ENCODE measurements at places on chromosomes 4 and X.

- no peak for DNase-seq
Observed at GRCh38 chr4:185346975-185347601, 48.6 kb downstream of the LRP2BP start.

DNA sequence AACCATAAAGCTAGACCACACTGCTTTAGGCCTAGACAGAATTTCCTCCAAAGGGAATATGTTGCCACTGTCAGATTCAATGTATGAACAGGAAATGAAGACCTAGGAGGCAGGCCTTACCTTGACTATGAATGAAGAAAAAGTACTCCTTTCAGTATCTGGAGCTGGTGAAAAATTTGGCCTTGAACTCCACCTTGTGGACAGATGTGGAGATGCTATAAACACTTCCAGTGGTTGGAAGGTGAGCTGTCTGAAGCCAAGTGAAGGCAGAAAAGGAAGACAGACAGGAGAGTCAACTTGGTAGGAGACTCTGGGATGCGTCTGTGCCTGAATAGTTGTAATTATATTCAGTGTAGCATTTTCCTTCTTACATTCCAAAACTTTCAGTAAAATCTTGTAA lies 17.2 kb downstream of the SPIN3 start:
- peak; percentile 41 for DNase-seq

DNA sequence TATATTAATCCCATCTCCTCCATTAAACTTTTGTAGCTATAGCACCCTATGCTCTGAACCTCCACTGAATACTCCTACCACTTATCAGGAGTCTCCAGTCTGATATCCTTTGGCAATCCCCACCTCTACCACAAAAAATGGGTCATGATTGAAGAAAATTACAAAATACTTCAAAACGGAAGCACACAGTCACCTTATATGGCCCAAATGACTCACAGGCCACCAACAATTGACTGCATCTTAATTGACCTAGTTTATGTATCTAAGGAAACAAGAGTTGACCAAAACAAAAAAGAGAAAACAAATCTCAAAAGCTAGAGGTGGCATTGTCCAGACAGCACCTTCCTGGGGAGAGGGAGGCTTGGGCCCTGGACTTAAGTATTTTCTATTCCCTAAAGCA lies 120.0 kb upstream of the DIAPH2 start:
- no peak for DNase-seq

DNA sequence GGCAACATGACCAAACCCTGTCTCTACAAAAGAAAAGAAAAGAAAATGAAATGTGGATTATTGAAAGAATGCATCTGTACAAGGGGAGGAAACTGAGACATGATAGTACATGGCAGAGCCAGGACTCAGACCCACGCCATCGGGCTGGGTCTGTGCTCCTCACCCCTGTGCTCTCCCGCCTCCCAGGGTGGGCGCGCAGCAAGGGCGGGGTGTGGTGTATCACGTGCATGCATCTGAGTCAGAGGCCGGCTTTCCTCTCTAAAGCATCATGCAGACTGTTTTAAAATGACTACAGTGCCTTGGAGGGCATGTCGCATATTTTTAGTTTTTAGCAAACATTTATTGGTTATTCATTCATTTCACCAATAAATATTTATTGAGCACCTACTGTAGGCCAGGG lies 47.8 kb downstream of the HTT-AS start:
- no peak for DNase-seq

DNA sequence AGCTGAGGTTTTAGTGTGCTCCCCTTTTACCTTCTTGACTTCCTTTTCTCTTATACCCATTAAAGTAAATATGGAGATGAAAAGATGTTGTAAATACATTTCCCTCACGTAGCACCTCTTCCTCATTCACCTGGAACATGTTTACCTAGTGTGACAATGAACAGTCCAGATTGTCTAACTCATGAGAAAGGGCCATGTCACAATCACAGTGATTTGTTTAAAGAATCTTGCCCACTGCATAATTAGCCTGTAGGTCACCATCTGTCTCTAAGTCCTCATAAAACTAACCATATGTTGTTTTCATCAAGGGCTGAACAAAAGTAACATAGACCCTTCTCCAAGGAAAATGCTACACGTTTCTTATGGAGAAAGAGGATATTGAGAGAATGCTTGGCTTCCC lies 85.7 kb downstream of the TSPAN5 start:
- DNase-seq, result no peak

GRCh38 chrX:39757971-39758370 lies 339.8 kb downstream of the BCOR start:
- DNase-seq, result no peak

- DNase-seq, result no peak
Observed at GRCh38 chr4:133102043-133102442, 47.1 kb upstream of the PCDH10 start.

DNA sequence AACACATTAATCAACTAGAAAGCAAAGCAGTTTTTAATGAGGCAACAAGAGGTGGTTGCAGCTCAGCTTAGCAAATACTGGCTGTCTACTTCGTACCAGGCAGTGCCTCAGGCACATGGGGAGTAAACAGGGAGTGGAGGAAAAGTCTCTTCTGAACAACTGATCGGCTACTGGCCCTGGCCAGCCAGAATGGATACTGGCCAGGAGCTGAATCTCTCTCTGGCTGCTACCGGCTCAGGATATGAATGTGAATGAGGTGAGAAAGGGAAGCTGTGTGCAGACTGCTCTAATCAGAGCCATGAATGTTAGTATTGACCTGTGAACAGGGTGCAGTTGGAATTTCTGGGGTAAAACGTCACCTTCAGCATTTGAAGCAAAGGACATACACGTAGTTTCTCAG lies 77.3 kb downstream of the STK32B start:
- DNase-seq, result no peak

- DNase-seq, result no peak
Observed at GRCh38 chr4:56139241-56139827, 190.6 kb downstream of the CEP135 start.

DNA sequence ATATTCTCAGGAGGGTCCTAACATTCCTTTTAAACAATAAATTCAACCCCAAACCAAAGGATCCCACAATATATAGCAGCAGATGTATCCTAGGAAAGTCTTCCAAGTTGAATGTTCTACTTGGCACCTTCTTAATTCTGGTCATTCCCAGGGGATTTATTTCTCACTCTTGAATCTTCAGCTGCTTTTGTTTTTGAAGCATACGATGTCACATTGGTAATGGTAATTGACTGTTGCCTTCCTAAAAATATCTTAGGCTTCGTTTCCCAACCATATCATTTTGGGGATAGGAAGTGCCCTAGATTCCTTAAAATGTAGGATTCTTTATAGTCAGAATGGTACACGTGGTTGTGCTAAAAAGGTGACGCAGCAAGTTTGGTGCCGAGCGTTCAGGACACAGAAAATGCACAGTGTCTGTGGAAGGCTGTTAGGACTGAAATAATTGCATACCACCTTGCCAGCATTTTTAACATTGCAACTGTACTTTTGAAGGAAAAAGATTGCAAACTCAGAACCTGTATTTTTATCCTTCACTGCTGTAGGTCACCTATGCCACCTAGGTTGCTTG lies 8.1 kb downstream of the SNX25 start:
- DNase-seq, result no peak

GRCh38 chr4:47031011-47031678 lies at the start of gene GABRB1:
TSS of gene GABRB1 (plus strand) at chr4:47031567.
- DNase-seq, result no peak

GRCh38 chrX:107715331-107716117 lies 60.1 kb downstream of the TSC22D3 start:
- no peak for DNase-seq

GRCh38 chrX:120147537-120147936 lies 10.9 kb upstream of the RHOXF2 start:
- DNase-seq, result no peak

DNA sequence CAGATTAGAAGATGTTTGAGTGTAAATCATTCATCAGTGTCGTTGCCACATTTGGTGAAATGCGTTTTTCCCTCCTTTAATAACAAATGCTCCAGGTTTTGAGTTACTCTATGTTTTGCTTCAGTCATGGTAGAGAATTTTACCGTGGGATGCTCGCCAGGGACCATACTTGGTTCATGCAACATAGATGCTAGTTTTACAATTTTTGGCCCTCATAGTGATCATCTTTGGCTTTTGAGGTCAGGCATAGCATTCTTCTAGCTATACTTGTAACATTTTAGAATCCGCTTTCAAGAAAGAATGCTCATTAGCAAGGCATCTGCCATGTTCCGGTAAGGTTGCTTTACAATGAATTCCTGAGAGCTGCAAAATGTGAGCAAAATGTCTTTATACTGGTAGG lies 147.2 kb downstream of the SPCS3 start:
- DNase-seq, result no peak

GRCh38 chrX:88136328-88136727 lies 610.7 kb upstream of the CPXCR1 start:
- no peak for DNase-seq

- no peak for DNase-seq
Observed at GRCh38 chr4:122963216-122963615, 40.8 kb upstream of the NUDT6 start.

DNA sequence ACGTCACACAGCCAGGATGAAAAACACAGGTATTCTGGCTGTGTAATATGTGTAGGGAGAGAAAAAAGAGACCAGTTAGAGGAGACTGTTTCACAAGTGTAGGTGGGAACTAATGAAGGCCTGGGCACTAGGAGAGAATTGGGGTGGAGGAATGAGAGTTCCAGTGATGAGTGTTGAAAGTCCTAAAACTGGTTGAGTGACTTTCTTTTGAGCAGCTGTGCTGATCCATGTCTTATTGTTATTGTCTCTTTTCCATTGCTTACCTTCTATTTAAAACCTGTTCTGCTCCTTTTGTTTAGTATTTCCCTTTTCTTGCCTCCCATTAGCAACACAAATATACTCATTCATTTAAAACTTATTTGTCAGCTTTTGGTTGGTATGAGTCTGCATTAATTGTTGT lies 88.7 kb downstream of the PDLIM5 start:
- DNase-seq, result no peak
